ENCODE measurements at places on chromosomes 7 and 10. TPM values are rescaled to one million over a fixed set of nuclear protein-coding genes. Genes with fewer than 3 reads are reported as not detected.
A peak's percentile ranks its signal among the peaks of the same experiment; 100 is the strongest.

DNA sequence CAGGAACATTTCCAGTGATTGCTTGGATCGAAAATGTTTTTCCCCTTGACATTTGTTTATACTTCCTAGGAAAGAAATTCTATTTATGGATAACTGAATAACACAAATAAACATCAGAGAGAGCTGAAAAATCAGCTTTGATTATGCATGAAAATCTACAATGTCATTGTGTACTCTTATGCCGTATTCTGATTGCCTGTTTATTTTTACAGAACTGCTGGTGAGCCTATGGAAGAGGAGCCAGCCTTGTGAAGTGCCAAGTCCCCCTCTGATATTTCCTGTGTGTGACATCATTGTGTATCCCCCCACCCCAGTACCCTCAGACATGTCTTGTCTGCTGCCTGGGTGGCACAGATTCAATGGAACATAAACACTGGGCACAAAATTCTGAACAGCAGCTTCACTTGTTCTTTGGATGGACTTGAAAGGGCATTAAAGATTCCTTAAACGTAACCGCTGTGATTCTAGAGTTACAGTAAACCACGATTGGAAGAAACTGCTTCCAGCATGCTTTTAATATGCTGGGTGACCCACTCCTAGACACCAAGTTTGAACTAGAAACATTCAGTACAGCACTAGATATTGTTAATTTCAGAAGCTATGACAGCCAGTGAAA lies 121.5 kb downstream of the TWIST1 start:
- DNase-seq, result no peak

DNA sequence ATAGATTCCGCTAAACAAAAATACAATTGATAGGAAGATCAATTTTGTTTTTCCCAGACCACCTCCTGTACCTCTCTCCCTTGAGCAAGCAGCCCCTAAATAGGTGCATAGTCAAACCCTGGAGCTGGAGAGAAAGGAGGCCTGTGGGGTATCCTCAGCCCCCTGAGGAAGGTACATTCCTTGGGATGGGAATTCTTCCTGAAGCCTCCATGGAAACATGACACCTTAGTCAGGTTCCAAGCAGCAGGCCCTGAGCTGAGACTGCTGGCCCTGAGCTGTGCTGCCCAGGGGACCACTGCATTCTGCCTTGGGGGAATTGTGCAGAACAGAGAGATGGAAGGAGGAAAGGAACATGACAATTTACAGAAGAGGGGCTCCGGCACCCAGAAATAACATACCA lies 7.4 kb downstream of the HNRNPF start:
- DNase-seq, result no peak

The C7orf33 gene
- total RNA-seq, result not detected

DNA sequence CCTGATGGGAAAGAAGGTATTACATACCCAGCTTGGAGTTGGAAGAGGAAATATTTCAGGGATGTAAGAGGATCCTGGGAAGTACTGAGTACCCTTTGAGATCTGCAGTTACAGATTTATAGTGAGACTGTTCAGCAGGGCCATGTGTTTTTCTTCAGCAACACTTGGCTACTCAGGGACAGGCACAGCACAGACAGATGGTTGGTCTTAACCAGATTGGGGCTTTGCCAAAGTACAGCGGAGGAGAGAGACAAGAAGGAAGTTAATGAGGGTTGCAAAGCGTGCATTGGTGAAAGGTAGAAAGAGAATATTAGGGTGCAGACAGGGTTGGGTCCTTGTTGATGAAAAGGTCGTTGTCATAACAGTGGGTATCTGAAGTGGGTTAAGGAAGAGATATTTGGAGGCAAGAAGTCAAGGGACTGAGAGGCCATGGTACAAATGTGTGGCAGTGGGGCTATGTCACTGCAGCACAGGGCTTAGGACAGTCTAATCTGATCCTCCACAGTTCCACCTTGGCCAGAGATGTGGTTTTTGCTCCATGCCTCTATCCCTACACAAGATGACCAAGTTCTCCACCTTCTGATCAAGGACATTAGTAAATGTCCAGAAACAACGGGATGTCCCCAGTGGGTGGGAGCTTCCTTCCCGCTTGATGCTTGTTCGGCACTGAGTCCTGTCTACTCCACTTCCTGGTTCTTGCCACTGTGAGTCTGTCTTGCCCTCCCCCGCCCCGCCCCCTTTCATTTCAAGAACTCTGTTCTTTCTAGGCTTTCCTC lies 18.9 kb upstream of the DNAJC1 start:
- peak; percentile 25 for DNase-seq

The FGF8 gene
- not detected for total RNA-seq

DNA sequence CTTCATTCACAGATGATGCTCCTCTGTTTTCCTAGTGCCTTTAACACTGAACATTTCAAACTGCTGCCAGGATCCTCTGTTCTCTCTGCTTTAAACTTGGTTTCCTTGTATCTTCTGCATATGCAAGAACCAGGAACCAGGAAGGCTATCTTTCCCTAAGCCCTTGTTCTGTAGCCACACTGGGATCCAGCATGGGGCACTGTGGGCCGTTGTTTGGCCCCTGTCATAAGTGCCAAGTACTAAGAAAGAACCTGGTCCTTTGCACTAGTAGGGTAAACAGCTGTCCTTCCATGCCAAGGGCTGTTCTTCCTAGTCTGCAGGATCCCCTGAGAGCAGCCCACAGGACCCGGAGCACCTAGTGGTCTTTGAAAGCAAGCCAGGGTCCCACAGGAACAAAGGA lies 49.0 kb upstream of the TRIM8 start:
- DNase-seq, result no peak

- DNase-seq, result no peak
Measured at GRCh38 chr7:2718296-2718965, 30.4 kb downstream of the AMZ1 start.

- DNase-seq, result no peak
Measured at GRCh38 chr7:138892006-138892630, 89.1 kb downstream of the KIAA1549 start.

- DNase-seq, result no peak
Measured at GRCh38 chr10:128751284-128751683, 625.1 kb upstream of the MKI67 start.

GRCh38 chr7:158329014-158329610 lies 258.5 kb downstream of the PTPRN2 start:
- DNase-seq, result no peak

GRCh38 chr7:139776486-139777132 lies 1.2 kb downstream of the HIPK2 start:
- no peak for DNase-seq

The MAT1A gene
- not detected for total RNA-seq

DNA sequence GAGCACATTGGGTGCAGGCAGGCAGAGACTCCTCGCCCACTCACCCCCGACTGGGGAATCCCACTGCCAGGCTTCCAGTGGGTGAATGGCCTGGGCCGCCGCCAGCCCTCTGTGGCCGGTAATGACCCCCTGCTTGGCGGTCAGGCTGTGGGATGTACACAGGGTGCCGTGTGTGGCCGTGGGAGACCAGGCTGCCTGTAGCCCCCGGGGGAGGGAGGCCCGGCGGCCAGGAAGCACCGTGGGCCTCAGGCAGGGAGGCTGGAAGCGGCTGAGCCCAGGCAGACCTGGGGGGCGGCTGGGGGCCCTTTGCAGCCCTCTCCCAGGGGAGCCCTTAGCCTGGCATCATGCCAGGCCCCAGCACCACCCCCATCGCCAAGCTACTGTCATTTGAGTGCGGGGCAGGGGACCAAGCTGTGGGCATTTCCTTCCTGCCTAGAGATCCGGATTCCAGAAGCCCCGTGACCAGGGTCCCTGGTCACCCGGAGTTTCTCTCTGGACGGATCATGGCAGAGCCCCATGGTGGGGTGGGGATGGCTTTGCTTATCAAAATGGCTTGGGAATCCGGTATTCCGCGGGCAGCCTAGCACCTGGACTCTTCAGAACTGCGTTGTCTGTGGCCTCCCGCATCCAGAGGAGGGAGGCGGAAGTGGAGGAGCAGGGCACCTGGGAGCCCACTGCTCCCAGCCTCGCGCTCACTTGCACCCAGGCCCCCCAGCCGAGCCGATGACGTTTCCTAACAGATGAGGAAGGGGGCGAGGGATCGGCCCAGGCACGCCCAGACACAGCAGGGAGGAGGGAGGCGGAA lies 1.1 kb downstream of the TTYH3 start:
- peak; percentile 65 for DNase-seq

DNA sequence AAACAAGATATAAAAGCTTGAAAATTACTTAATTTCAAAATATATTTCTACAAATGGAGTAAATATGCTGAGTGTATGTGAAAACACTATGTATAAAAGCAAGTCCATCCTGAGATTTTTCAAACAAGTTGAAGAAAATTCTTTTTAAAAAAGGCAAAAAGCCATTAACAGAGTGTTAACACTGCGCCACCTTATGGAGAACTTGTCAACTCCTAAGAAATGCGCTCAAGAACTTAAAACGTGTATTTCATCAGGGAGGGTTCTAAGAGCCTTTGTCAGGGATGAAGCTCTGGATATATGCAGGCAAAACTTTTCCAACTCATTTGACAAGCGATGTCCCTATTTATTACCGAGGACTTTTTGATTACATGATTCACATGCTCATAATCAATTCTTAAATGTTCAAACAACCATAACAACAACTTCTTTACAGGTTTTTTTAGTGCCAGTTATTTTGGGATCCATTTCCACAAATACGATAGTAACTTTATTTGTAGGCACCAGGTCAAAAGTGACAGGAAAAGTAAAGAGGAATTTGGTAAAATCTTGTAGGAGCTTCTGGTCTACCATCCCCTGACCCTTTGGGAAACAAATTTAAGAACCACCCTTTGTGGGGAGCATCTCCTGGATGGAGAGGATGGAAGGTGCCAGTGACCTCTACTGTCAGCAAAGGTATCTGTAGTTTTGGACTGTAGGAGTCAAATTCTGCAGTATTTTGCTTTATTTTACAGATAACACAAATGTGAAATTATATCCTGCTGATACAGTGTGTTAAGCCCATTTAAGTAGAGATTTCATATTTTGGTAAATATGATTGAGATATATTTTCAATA lies 23.2 kb downstream of the CALCR start:
- DNase-seq, result no peak

The NPFFR1 gene
- total RNA-seq, result not detected

DNA sequence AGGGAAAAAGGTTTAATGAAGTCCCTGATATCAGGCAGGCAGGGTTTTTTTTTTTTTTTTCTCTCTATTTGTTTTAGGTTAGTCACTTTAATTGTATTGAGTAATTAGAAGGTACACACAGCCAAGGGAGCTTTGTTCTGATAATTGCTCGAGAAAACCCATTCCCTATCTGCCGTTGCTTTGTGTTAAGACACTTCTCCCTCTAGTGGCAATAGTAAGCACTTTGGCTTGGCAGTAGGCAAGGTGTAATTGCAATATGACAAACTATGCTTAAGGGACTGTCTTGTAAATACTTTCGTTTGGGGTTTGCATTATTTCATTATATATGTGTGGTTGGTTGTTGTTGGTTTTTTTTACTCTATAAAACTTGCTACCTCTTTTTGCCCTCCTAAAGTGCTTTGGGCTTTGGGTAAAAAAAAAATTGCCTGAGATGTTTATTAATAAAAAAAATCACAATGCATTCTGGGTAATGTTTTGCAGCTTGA lies 113.4 kb downstream of the BTRC start:
- DNase-seq, result peak; percentile 21

DNA sequence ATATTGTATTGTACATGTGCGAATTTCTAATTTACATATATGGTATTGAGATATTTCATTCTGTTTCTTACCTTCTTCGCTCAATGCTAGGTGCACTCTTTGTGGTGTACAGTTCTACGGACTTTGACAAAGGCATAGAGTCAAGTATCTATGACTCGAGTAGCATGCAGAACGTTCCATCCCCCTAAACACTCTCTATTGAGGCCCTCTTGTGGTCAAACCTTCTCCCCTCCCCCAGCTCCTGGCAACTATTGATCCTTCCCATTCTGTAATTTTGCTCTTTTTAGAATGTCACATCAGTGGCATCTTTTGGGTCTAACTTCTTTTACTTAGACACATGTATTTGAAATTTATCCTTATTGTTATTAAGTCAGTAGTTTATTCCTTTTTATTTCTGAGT lies 30.7 kb upstream of the GDF10 start:
- no peak for DNase-seq

GRCh38 chr10:11865561-11865960 lies 42.4 kb downstream of the PROSER2 start:
- DNase-seq, result no peak

GRCh38 chr7:136976504-136977251 lies 108.2 kb downstream of the CHRM2 start:
- DNase-seq, result no peak

DNA sequence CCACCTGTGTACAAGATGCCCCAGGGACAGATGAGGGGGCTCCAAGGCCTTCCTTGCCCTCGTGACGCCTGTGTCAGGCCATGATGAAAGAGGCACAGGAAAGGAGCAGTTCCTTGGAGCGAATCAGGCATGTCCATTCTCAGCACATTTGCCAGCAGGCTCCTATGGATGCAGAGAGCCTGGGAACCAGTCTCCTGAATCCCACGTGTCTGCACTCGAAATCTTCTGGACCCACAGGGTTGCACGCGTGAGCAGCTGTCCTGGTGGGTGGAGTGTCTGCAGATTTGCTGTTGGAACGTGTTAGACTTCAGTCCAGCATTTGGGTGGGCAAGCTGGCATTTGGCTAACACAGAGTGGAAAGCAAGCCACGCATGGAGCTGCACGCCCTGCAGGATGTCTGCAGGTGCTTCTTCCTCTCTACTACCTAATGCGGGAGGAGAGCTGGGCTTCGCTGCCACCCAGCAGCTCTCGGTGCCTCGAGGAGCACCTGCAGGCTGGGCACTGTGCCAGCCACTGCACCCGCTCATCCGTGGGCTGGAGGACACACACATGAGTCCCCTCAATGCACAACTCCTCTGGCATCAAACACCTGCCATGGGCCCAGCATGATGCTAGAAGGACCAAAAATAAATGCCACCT lies 140.7 kb downstream of the PAXIP1 start:
- DNase-seq, result no peak

The CRYGN gene
- 2.9 TPM for total RNA-seq

- DNase-seq, result no peak
Measured at GRCh38 chr7:43163885-43164284, 51.4 kb downstream of the HECW1 start.

DNA sequence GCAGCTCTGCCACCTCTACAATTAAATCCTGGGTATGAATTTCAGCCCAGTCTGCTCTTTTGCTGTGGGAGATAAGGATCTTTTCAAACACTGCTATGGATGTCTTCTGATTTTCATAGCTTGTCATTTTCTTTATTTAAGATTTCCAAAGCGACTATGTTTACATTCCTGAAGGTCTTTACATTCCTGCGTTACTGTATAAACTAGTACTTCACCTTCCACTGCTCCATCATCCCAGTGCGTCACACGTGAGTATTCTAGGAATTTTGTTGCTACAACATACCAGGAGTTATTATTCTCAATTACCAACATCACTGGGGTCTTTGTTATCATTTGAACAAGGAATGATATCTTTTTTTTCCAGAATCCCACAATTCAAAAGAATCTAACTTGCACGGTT lies 944.7 kb downstream of the SORCS3 start:
- no peak for DNase-seq

The XRCC2 gene
- total RNA-seq, result under 0.01 TPM

The NPC1L1 gene
- total RNA-seq, result 0.49 TPM

The ALOX5 gene
- 10.9 TPM for total RNA-seq

The ABCA13 gene
- total RNA-seq, result 0.26 TPM

The DLX5 gene
- total RNA-seq, result 5.9 TPM

GRCh38 chr10:107899075-107899474 lies 734.6 kb upstream of the SORCS1 start:
- DNase-seq, result no peak

Data from uterus (tissue), 4 donors.